Peyer's patch (tissue), 4 donors: ENCODE measurements at places on chromosomes 13 and 19. TPM values are rescaled to one million over a fixed set of nuclear protein-coding genes. Genes with fewer than 3 reads are reported as not detected.

DNA sequence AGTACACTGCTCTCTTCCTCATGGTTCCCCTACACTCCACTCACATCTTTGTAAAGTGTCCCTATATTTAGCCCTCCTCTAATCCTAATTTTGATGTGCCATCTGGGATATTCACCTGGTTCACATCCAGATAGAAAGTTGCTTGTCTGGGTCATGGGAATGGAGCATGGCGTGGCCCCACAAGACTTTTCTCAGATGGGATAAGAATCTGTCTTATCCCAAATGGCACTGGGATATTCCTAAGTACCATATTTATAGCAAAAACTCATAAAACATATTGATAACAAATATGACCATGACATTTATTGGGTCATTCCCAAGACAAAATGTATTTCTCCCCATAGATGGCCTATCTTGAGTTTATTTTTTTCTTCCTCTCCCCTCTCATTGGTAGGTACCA lies 49.5 kb upstream of the POMP start:
- H3K4me3 ChIP-seq = no peak overlapping the region
- no peaks in the 10 kb centered on the region for H3K4me1 ChIP-seq
- H3K27me3 ChIP-seq = no peaks in the 10 kb centered on the region
- no peak overlapping the region for H3K27ac ChIP-seq

Gene ZNF285
- 0.18 TPM for total RNA-seq

Gene CYP4F8
- total RNA-seq = not detected

DNA sequence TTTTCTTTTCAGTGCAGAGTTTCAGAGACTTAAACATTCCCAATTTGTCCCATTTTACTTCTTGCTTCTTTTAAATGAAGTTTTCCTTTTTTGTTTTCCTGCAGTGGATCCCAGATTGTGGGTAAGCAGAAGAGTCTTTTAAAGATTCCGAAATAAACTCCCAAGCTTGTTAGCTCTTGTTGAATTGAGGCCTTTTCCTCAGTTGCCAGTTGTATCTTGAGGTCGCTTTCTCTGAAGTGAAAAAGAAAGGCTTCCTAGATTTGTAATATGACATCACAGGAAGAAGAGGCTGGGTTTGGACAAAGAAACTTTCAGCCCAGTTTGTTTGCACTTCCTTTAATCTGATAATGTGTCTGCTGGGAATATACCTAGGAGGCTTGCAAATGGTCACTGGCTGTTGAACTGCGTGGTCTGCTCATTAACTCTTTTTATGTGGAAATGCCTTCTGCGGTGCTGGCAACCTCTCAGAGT lies at the start of gene LPAR6:
Gene LPAR6 (minus strand): TSS at position 233 of the 471 bp plus-strand sequence. CDS start 690 bp downstream, outside the sequence.
- peak within 1 kb of the TSS; percentile 54 for H3K27ac ChIP-seq
- H3K4me3 ChIP-seq = peak within 1 kb of the TSS; percentile 25
- no peaks in the 10 kb centered on the region for H3K36me3 ChIP-seq
- H3K4me1 ChIP-seq = no peaks in the 10 kb centered on the region

- no peak overlapping the region for H3K27ac ChIP-seq
- no peak overlapping the region for H3K4me3 ChIP-seq
- H3K27me3 ChIP-seq = no peaks in the 10 kb centered on the region
- H3K4me1 ChIP-seq = peaks cover 5% of the 10 kb centered on the region
- no peak for DNase-seq
These were observed 5.5 kb downstream of the KATNAL1 start for GRCh38 chr13:30301827-30302226.

Gene EID2
- total RNA-seq = 7.1 TPM

Gene ERICH4
- 17.4 TPM for total RNA-seq

- no peaks in the 10 kb centered on the region for H3K36me3 ChIP-seq
- DNase-seq = no peak
- H3K4me3 ChIP-seq = peak overlapping the region; percentile 84
- H3K27ac ChIP-seq = peak overlapping the region; percentile 97
These were observed 9.3 kb upstream of the PEAK3 start for GRCh38 chr19:2291185-2291751.

Gene POSTN
- 27.0 TPM for total RNA-seq

- no peak overlapping the region for H3K27ac ChIP-seq
- no peak overlapping the region for H3K4me3 ChIP-seq
- no peaks in the 10 kb centered on the region for H3K4me1 ChIP-seq
- H3K27me3 ChIP-seq = no peaks in the 10 kb centered on the region
These were observed 1075.2 kb downstream of the PCDH9 start for GRCh38 chr13:66154976-66155375.

DNA sequence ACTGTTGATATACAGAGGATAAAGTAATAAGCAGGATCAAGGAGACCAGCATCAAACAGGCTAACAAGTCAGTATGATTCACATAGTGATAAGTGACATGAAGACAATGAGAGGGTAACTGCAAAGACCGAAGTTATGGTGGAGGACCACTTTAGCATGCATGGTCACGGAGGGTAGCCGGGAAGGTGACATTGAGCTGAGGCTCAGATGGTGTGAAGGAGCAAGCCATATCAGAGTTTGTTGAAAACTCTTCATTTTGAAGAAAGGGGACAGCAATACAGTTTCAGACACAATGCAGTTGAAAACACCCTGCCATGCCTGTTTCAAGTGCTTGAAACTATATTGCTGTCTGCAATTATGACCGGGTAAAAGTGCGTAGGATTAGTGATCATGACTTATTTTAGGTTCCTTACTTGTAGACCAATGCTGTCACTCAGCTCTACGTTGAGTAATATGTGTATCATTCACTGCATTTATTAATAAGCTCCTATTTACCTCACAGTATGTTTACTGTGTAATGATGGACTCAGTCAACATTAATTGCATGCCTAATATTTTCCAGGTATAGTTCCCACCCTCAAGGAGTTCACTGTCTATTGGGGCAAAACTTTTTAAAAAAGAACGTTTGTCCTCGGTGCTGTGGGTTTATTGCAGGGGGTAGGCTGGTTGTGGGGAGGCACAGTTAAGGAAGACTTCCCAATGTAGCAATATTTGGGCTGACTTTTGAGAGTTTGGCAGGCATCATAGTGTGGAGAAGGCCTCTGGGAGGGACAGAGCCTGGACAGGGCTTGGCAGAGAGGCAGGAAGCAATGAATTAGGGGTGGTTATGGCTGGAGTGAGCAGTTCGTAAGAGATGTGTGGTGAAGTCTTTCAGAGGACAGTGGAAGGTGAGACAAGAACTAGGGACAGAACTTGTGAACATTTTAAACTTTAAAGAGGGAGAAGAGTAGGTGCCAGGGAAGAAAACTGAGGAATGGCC lies 3.2 kb downstream of the UBAC2 start:
- peaks cover 27% of the 10 kb centered on the region for H3K4me1 ChIP-seq
- H3K36me3 ChIP-seq = no peaks in the 10 kb centered on the region
- no peak for DNase-seq
- H3K27ac ChIP-seq = peak overlapping the region; percentile 71

GRCh38 chr19:47573071-47574026 lies at the start of gene ZNF541:
Gene ZNF541 (minus strand): TSS chr19:47573148. CDS start chr19:47555856, 17,292 bp downstream.
- peak within 1 kb of the TSS; percentile 37 for H3K4me3 ChIP-seq
- H3K27me3 ChIP-seq = no peaks in the 10 kb centered on the region
- no peak within 1 kb of the TSS for H3K27ac ChIP-seq
- H3K36me3 ChIP-seq = no peaks in the 10 kb centered on the region
- no peaks in the 10 kb centered on the region for H3K4me1 ChIP-seq
- DNase-seq = peak; percentile 63

- H3K27ac ChIP-seq = peak overlapping the region; percentile 62
- no peak overlapping the region for H3K4me3 ChIP-seq
- peaks cover 20% of the 10 kb centered on the region for H3K4me1 ChIP-seq
- no peaks in the 10 kb centered on the region for H3K27me3 ChIP-seq
- H3K36me3 ChIP-seq = no peaks in the 10 kb centered on the region
- no peak for DNase-seq
These were observed 13.2 kb downstream of the RASA3 start for GRCh38 chr13:114119196-114119595.

DNA sequence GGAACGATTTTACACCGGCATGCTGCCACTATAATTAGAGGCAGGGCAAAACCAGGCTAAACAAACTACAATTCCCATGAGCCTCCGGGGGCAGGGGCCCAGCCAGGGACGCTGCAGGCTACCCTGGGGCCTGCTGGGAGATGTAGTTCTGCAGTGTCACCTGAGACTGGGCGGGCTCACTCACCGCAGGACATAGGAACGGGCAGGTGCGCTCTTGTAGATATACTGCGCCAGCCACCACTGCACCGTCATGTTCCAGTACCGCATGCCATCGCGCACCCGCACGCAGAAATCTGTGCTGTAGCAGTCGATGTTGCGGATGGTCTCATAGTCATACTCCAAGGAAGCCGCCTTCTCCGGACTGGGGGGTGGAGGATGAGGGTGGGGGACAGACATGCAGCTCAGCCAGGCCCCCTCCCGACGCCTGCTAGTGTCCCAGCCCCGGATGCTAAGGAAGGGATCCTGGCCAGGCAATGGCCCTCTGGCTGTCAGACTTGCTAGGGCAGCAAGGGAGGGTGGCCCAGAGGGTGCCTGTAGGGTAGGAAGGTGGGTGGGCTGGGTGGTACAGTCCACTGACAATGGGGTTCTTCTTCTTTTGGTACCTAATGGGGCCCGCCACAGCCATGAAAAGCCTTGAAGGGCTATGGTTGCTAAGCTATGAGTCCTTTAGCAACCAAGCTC lies 5.8 kb upstream of the TMC4 start:
- no peak overlapping the region for H3K4me3 ChIP-seq
- no peak for DNase-seq
- no peaks in the 10 kb centered on the region for H3K4me1 ChIP-seq
- H3K36me3 ChIP-seq = peaks cover 58% of the 10 kb centered on the region

DNA sequence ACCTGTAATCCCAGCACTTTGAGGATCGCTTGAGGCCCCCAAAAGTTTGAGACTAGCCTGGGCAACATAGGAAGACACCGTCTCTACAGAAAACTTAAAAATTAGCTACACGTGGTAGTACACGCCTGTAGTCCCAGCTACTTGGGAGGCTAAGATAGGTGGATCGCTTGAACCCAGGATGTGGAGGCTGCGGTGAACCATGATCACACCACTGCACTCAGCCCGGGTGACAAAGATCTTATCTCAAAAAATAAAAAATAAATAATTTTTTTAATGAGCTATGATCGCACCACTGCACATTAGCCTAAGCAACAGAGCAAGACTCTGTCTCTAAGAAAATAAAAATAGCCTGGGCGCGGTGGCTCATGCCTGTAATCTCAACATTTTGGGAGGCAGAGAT lies 6.6 kb downstream of the RCBTB2 start:
- H3K4me1 ChIP-seq = no peaks in the 10 kb centered on the region
- no peak overlapping the region for H3K4me3 ChIP-seq
- H3K36me3 ChIP-seq = no peaks in the 10 kb centered on the region
- H3K27me3 ChIP-seq = no peaks in the 10 kb centered on the region
- no peak for DNase-seq
- no peak overlapping the region for H3K27ac ChIP-seq

GRCh38 chr19:46917002-46917401 lies 56.2 kb downstream of the ARHGAP35 start:
- no peak for DNase-seq
- no peak overlapping the region for H3K27ac ChIP-seq
- H3K27me3 ChIP-seq = no peaks in the 10 kb centered on the region
- no peaks in the 10 kb centered on the region for H3K36me3 ChIP-seq
- no peak overlapping the region for H3K4me3 ChIP-seq
